ENCODE measurements at places on chromosomes 5 and 9.

DNA sequence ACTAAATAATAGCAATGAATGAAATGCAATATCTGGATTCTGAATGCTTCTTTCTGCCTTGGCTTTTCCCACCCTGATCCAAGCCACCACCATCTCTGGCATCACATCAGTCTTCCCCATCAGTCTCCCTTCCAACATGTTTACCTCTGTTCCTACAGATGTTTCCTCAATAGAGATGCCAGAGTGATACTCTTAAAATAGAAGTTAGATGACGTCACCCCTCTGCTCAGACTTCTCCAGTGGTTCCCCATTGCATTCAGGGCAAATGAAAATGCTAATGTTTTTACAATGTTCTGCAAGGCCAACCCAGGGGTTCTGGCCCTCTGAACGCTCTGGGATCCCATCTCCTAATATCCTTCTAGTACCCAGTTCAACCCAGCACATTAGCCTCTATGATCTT is 305.8 kb downstream of the TRIM32 start:
- no peak for DNase-seq

- no peak for DNase-seq
Observed at GRCh38 chr5:87829217-87829551, 416.5 kb upstream of the CCNH start.

GRCh38 chr5:64788156-64788555 is 19.4 kb downstream of the CWC27 start:
- DNase-seq = no peak

- DNase-seq = no peak
Observed at GRCh38 chr9:16333691-16334090, 536.8 kb downstream of the BNC2 start.

DNA sequence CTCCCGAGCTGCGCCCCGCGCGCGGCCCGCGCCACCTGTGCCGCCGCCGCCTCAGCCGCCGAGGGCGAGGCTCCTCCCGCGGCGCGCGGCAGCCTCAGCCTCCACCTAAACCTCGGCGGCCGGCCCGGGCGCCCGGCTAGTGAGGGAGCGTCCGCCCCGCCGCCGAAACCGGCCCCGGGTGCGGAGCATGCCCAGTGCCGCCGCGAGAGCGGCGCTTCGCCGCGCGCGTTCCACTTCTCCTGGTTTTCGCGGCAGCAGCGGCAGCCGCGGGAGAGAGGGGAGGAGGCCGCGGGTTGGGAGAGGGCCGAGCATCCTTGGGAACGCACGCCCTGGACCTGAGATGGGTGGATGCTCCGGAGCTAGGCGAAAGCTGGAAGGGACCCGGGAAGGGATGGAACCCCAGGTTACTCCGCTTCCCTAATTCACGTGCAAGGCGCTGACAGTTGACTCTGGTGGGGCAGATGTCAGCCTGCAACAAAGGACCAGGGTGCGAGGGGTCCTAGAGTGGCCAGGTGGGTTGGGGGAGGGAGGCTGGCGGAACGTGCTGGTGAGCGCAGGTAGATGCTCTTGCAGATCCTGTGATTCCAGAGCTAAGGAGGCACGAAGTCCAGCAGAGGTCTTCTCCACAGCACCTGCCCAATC is at the start of gene CTNND2:
Gene CTNND2, minus strand, starts transcription at position 182 of the 642 bp plus-strand sequence. CDS start 593 bp downstream, outside the sequence.
- peak; percentile 53 for DNase-seq

GRCh38 chr9:83336706-83337105 is 201.5 kb downstream of the FRMD3 start:
- DNase-seq = no peak

DNA sequence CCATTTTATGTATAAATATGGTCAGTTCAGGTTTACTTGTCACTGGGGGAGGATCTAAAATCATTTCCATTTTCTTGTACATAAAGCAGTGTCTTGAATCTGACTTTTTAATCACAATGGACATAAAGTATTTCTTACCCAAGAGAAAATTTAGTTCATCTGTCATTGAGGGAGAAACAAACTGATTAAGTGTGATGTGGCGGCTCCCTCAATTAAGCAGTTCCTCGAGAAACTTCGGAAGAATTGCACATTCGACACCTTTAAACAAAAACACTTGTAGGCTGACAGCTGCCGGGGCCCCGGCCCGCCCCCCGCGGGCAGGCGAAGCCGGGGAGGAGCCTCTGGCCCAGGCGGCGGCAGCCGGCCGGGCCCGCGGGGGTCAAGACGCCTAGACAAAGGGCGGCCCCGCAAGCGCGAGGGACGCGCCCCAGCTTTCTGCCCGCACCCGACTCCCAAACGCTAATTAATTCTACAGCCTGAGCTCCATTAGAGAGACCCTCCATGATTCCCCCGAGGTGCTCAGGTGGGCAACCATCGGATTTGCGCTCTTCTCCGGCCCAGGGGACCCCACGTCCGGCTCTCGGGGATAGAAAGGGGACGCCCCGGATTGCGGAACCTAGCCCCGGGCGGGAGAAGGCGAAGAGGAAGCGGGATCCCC is 750 bp downstream of the TRIM36 start:
- DNase-seq = no peak

GRCh38 chr5:96320797-96321196 is 112.3 kb downstream of the PCSK1 start:
- DNase-seq = no peak

GRCh38 chr9:38363589-38363925 is 28.9 kb upstream of the ALDH1B1 start:
- no peak for DNase-seq

DNA sequence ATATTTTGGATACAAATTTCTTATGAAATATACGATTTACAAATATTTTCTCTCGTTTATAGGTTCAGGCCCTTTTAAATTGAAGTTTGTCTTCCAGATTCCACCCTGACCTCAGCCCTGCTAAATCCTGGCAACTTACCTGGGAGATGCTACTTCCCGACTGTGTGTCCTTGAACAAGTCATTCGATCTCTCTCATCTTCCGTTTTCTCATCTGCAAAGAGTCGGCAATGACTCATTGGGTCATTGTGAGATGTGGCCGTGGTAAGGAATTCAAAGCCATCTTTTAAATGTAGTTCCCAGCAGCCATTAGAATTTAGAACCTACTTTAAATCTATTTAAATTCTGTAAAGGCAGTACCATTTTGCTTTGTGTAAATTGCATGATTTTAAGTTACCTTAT is 72.5 kb downstream of the LHX2 start:
- DNase-seq = no peak

DNA sequence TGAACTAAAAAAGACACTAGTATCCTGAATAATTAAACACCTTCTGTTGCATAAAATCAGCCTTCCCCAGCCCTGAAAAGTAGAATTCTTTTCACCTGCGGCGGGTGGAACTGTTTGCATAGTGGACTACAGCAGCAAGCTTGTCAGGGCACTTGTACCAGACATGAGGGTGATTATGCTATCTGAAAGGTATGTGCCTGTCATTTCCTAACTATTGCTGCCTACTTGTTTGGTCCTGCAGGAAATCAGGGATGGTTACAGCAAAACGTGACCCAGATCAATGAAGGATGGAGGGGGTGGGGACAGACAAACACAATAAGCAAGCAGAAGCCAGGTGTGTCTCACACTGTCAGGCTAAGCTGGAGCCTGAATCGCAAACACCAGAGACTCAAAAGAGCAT is 385.6 kb downstream of the MLLT3 start:
- no peak for DNase-seq

DNA sequence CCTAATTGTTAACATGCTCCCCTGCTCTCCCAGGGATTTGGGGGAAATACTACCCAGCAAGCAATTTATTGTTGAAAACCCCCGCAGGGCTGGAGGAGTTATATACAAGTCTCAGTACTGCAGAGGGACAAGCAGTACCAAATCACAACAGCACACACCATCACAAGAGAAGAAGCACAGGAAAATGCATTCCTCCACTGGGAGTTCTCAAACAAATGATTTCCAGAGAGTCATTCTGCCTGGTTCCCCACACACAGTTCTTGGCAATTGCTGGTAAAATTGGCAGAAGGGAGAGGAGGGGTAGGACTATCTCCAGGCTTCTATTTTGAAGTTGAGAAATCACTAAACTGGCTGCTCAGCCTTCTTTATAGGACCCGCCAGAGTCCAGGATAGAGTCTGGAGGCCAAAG is 16.8 kb downstream of the SIL1 start:
- no peak for DNase-seq

GRCh38 chr5:102969641-102970040 is 150.3 kb downstream of the GIN1 start:
- DNase-seq = no peak

- DNase-seq = no peak
Observed at GRCh38 chr5:21613971-21614488, 1239.1 kb downstream of the CDH12 start.

DNA sequence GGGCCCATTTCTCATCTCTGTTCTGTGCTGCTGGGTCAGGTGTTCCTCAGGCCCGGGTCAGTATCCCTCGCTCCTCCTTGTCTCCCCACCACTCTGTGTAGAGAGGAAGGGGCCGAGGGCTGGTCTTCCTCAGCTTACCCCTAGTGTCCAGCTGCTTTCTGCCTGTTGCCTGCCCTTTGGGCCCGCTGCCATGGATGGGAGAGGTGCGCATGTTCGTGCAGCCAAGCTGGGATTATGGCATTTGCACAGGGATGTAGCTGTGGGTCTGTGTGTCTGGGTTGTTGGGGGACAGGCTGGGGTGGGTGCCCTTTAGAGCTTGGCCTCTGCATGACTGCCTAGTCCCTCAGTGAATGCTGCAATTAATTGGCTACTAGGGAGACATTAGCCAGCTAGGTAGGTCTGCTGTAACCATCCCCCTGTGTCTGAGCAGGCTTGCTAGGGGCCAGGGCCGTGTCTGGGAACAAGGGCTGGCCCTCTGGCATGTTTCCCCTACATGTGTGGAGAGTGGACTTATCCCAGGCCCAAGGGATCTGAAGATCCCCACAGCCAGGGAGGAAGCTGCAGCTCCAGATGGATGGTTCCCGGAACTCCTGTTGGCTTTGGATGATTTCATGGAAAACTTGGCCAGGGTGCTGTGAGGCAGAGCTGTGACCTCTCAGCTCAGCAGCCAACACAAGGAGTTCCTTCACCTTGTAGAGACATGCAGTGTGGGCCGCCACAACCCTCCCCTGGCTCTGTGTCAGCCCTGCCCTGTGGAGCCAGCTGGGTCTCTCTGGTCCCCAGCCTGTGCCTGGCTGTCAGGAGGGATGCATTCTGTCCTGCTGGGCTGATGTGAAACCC is 161.9 kb downstream of the MACROH2A1 start:
- no peak for DNase-seq

- DNase-seq = no peak
Observed at GRCh38 chr5:164181604-164182003, 676.2 kb downstream of the MAT2B start.

- DNase-seq = no peak
Observed at GRCh38 chr5:135171336-135171735, 137.3 kb upstream of the PITX1 start.

- DNase-seq = no peak
Observed at GRCh38 chr5:115774684-115775083, 41.8 kb downstream of the CDO1 start.

DNA sequence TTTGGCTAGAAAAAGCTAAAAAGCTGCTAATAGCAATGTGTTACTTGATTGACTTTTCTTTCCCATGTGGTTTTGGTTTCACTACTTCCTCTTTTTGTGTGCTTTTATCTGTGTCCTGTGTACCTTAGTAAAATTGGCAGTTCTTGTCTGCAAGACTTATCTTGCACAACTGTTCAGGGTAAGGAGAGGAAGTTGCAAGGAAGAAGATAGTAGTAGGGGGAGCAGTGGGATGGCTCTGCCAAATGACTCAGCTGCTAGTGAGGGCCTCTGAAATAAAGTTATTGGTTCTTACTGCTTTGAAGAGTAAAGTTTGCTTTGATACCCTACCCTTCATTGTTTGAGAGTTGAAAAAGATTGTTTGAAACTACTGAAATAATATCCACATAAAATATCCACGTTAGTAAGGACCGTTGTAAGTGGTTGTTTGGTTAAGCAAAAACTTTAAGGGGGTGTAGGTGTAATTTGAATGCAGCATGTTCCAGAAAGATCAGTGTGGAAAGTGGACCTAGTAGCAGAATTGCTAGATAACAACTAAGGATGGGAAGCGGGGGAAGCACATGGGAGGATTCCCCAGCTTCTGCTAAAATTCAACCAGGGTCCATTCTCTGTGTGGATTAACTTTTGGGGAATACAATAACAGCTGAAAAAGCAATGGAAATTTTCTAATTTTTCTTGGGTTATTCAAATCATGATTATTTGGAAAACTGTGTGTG is 123.5 kb downstream of the SCAMP1 start:
- DNase-seq = no peak

DNA sequence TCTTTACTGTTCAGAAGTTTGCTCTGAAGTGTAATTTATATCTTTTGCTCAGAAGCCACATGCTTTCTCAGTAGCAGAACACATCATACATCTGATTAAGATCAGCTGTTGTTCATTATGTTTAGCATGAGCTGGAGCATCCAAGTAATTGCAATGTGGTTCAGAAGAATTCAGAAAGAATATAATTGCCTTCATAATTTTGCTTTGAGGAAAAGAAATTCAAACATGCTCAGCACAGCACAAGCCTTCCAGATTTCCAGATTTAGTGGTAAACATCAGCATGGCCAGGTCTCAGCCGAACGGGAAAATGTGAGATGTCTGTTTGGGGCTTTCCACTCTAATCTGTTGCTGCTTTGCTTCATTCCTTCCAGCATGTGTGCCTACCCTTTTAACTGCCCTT is 65.9 kb downstream of the ITGA1 start:
- no peak for DNase-seq

DNA sequence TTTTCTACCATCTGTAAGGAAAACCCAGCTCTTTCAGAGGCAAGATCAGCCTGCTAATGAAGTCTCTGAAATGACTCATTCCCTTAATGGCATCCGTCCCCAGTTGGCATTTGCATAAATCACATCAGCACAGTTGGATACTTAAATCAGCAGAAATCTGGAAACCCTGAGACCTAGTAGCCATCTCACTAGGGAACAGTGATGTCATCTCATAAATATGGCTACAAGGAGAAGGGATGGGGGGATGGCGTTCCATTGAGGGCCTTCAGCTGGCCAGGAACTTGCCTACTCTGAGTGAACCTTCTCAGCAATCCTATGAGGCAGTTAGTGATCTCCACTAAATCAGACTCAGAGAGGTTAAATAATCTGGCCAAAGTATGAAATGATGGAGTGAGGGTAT is 81.8 kb downstream of the CMYA5 start:
- no peak for DNase-seq

- DNase-seq = no peak
Observed at GRCh38 chr5:66813306-66813705, 217.1 kb downstream of the MAST4 start.

DNA sequence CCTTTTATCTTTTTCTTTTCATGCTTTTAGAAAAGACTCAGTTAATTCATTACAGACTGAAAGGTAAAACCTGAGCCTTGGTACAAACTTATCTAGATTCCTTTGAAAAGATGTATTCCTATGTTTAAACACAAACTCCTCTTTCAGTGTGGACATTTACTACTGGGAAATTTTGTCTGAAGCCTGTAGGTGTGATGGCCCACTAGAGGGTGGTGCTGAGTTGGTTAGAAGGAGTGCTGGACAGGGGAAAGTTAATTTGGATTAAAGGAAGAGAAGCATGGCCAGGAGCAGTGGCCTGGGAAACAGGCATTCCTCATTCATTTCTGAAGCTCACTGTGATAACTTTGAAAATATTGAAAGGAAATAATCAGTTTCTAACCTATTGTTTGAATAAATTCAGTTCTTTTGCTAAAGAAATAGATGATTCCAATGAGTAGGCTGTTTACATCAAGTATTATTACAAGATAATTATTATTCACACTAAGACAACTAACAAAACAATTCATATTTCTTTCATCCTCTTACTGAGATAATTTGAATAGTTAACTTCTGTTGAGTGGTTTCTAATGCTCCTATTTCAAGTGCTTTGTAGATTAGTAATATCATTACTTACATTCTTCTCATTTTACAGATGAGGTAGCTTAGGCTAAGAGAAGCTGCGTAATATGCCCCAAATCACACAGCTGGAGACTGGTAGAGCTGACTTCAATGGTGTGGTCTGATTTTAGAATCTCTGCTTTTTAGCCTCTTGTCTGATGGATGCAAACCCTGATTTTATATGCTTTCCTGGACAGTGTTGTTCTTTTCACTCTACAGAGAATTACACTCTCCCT is 150.9 kb downstream of the ADGRV1 start:
- DNase-seq = peak; percentile 37

Data from HTR-8/SVneo (cell line).